GF-D8 (cell line): ENCODE measurements at places on chromosomes 11 and 22.

- no peak for DNase-seq
These were observed 49.7 kb downstream of the LIF start for GRCh38 chr22:30196880-30197336.

- no peak for DNase-seq
These were observed 1280.0 kb upstream of the CNTN5 start for GRCh38 chr11:97740801-97741151.

DNA sequence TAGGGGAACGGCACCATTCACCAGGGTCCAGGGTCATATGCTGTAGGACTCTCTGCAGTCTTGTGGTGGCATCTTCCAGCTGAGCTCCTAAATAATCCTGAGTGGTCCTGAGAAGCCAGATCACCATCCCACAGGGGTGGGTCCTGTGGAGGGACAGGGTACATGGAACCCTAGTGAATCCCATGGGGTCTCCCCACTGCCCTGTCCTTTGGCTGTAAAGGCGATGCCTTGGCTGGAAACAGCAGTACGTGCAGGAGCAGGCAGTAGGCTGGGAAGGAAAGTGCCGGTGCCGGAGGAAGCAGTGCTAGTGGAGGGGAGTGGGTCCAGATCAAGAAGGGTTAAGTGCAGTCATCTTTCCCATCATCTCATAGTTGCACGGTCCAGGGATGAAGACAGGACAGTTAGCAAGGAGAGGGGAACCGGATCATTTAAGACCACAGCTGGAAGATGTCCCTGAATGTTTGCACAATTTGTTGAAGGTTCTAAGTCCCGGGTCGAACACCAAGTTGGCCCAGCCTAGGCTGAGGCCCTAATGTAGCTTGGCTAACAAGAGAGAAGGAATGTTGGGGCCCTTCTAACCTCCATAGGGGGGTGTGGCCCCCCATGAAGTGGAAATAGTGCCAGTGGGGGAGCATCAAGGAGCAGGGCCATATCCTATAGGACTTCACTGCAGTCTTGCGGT lies 18.1 kb downstream of the TSPAN32 start:
- DNase-seq: no peak

DNA sequence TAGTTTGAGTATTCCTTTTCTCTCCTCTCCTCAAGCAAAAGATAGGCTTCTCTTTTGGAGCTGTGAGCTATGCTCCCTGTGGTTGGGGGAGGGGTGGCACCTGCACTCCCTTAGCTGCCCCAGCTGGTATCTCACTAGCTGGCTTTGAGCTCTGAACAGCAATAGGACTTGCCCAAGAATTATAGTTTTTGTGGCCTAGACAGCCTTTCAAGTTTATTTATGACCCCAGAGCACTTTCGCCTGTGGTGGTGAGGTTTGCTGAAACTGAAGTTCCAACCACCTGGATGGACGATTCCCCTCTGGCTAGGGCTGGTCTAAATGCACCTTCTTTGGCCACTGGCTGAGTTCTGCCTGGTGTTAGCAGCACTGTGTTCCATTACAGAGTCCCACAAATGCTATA lies 37.1 kb upstream of the SLC37A2 start:
- DNase-seq: no peak

- no peak for DNase-seq
These were observed 55.5 kb downstream of the FAM76B start for GRCh38 chr11:95734009-95734572.

DNA sequence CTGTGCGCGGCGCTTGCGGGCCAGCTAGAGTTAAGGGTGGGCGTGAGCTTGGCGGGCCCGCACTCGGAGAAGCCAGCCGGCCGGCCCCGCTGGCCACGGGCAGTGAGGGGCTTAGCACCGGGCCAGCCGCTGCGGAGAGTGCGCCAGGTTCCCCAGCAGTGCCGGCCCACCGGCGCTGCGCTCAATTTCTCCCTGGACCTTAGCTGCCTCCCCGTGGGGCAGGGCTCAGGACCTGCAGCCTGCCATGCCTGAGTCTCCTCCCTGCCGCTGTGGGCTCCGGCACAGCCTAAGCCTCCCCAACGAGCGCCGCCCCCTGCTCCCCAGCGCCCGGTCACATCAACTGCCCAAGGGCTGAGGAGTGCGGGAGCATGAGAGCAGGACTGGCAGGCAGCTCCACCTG lies 5.2 kb upstream of the PES1 start:
- no peak for DNase-seq

DNA sequence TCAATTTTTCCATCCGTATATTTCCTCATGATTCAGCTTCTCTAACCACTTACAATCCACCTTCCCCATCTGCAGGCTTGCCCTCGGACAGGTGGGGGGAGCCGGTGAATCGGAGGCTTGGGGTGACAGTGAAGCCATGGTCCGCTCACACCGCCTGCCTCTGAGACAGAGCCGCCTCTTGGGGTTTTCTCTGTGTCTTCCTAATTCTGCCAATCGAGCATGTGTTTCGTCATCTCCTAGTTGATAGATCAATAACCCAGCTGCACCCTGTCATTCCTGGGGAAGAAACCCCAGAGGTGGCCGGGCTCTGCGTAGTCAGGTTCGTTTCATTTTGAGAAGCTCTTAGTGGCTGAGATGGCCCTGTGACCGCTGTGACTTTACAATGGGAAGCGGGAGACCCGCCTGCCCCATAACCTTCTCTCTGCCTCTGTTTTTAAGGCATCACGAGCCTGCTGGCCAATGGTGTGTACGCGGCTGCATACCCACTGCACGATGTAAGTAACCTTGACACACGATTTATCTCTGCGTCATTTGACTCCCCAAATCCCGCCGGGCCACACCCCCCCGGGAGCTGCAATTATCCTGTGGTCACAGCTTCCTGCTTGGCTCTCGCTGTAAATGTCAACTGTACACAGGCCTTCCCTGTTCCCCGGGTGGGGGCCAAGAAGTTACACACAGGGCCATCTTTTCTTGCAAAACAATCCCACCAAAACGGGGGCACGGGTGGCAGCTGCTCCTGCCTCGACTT lies 33.3 kb downstream of the ANO1 start:
- peak; percentile 17 for DNase-seq

GRCh38 chr11:33064033-33064825 lies 24.9 kb downstream of the TCP11L1 start:
- no peak for DNase-seq

GRCh38 chr11:47915783-47916182 lies 64.6 kb upstream of the PTPRJ start:
- DNase-seq: no peak

DNA sequence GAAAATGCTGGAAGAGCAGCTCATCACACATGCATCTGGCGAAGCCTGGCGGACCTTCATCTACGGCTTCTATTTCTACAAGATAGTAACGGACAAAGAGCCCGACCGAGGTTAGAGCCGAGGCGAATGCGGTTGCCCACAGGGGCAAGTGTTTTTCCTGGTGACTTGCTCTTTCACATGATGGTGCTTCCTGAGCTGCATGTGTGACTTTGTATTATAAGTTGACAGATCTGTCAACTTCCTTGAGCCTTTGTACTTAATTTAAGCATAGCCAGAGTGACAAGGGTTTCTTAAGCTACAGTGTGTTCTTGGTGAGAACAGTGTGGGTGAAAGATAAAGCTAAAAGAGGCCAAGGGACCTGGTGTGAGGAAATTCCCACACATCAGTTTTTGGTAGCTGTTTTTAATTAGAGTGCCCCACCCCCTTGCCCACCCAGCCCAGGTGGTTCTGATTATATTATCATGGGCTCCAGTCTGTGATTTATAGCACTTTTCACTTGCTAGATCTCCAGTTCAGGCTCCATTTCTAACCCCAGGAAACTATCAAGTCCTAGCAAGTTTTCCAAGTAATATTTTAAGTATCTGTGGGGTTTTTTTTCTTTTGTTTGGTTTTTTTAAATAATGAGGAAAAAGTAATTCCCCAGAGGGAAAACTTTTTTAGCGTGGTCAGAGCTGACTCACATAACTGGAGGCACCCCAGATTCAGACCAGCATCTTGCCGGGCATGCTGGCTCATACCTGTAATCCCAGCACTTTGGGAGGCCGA lies 68.0 kb upstream of the YWHAH start:
- DNase-seq: no peak

- DNase-seq: no peak
These were observed 71.7 kb downstream of the DBX1 start for GRCh38 chr11:20088397-20089225.

DNA sequence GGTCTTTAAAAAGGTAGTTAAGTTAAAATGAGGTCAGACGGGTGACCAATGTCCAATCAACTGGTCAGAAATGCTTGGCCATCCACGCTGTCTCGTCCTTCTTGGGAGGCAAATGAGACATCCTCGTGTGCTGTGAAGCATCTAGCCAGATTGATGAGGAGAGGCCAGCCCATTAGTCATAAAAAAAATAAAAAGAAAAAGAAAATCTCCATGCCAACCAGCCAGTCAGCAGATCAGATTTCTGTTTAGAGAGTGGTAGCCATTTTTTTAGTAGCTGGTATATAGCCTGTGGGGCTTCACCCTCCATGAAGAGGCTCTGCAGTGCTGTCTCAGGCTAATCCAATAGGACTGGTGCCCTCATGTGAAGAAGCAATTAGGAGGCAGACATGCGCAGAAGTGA lies 343.1 kb upstream of the SYN3 start:
- no peak for DNase-seq

GRCh38 chr11:76621466-76621865 lies 49.1 kb downstream of the LRRC32 start:
- no peak for DNase-seq

GRCh38 chr22:49140911-49141665 lies 686.6 kb downstream of the BRD1 start:
- no peak for DNase-seq

DNA sequence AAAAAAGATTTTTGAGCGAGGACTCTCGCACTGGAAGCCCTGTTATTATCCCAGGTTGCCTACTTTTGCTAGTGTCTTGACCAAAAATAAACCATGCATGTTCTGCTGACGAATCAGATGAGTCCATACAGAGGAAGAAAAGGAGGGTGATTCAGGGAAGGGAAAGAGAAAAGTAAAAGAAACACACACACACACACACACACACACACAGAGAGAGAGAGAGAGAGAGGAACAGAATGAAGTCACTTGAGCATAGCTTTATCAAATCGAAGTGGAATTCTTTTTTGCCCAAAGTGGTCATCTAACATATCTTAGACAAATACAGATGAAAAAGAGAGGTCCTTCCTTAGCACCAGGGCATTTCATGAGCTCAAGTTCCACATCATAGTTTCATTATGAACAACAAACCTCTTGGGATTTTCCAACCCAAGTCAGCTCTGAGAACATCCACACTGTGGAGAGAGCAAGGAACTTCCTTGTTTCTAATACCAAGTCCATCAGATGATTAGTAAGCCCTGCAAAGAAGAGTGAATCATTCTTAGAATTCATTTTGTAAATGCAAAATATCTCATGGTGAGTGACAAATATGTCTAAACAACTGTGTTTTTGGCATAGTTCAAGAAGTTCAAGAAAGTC lies 7.7 kb upstream of the MMP12 start:
- DNase-seq: no peak

DNA sequence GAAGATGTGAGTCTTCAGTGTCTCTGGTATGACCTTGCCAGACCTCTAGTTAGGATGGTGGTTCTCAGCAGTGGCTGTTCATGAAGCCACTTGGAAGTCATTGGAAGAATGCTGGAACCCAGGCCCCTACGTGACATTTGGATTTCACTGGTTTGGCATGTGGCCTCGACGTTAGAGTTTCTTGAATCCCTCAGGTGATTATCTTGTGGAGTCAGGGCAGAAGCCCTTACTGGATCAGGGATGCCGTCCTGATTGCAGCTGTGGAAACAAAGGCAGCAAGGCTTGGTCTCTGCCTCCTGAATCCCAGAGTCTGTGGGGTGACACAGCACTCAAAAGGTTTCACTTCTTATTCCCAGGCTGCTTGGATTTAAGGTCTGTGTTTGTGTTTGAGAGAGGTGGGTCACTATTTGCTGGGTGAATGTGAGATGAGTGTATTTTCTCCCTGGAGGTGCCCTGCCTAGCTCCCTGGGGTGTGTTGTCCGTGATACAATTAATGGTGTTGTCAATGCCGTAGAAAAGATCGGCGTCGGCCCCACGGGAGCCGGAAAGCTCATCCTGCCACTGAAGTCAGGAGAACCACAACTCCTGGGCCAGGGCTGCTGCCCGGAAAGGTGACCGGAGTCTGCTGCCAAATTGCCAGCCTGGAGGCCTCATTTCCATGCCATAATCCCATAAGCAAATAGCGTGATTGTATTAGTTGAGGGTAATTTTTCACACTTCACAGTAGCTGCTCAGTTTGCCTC lies 939.0 kb downstream of the BRD1 start:
- no peak for DNase-seq

GRCh38 chr11:14642873-14643696 lies 519 bp upstream of the PDE3B start:
- DNase-seq: peak; percentile 18

DNA sequence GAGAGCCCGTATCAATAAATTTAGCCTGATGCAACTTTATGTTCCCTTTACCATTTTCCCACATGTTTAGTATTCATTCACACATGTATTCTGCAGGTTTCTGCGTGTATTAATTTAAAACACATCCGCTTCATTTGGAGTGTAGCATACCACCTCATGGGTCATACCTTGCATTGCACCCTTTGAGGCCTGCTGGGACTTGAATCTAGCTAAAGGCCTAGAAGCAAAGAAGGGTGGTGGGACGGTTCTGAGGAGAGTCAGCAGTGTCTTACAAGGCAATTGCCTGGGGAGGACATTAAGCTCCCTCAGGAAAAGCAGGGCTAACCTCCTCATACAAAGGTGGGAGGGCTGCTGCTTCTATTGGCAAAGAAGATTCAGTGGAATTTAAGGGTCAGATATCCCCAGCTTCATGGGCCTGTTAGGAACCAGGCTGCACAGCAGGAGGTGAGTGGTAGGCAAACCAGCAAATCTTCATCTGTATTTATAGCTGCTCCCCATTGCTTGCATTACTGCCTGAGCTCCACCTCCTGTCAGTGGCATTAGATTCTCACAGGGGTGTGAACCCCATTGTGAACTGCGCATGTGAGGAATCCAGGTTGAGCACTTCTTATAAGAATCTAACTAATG lies 15.9 kb upstream of the SNX19 start:
- DNase-seq: no peak

- no peak for DNase-seq
These were observed 2.4 kb downstream of the LTBP3 start for GRCh38 chr11:65555693-65556231.
